Sigmoid colon (tissue), 7 donors: ENCODE measurements at places on chromosomes 11 and 22. TPM values are rescaled to one million over a fixed set of nuclear protein-coding genes. Genes with fewer than 3 reads are reported as not detected.

FOSL1 gene
- 0.36 TPM for total RNA-seq

SYT8 gene
- total RNA-seq = not detected

GGT1 gene
- 2.9 TPM for total RNA-seq

SYT9 gene
- total RNA-seq = 0.28 TPM

A4GALT gene
- total RNA-seq = 28.6 TPM

CHEK2 gene
- total RNA-seq = 2.8 TPM

OR56A1 gene
- not detected for total RNA-seq

HEPHL1 gene
- total RNA-seq = not detected

DDX25 gene
- 0.71 TPM for total RNA-seq

OR5B3 gene
- not detected for total RNA-seq

YAP1 gene
- total RNA-seq = 167 TPM

IFT27 gene
- 15.9 TPM for total RNA-seq

ACTN3 gene
- not detected for total RNA-seq

OR5B21 gene
- not detected for total RNA-seq

DYNC2H1 gene
- total RNA-seq = 28.1 TPM

FAT3 gene
- total RNA-seq = 1.2 TPM

OR52A1 gene
- total RNA-seq = not detected
